Trophoblast cell (in vitro differentiated cells and primary cell): ENCODE measurements at places on chromosomes 7 and 10.

DNA sequence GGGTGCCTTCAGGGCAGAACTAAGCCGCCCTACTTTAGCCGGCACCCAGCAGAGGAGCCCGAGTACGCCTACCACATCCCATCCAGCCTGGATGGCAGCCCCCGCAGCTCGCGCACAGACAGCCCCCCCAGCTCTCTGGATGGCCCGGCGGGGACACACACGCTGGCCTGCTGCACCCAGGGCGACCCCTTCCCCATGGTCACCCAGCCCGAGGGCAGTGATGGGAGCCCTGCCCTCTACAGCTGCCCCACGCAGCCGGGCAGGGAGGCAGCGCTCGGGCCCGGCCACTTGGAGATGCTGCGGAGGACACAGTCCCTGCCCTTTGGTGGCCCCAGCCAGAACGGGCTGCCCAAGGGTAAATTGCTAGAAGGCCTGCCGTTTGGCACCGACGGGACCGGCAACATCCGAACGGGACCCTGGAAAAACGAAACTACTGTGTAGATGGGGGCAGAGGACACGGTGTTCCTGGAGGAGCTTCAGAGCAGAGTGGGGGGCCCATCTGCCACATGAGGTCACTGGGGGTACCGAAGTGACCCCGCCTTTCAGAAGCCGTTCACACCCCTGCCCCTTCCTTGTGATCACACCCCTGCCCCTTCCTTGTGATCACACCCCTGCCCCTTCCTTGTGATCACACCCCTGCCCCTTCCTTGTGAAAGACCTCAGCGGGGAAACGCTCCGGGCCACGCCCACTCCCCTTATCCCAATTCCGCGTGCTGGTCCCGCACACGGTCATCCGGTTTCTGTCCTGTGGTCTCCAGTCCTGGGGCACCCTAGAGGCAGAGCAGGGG, 30.8 kb upstream of the KNDC1 start:
- no peaks in the 10 kb centered on the region for H3K4me1 ChIP-seq
- H3K36me3 ChIP-seq, result no peaks in the 10 kb centered on the region
- no peak for DNase-seq
- no peak overlapping the region for H3K4me3 ChIP-seq
- no peaks in the 10 kb centered on the region for H3K27me3 ChIP-seq
- H3K27ac ChIP-seq, result no peak overlapping the region

- peaks cover 9% of the 10 kb centered on the region for H3K4me1 ChIP-seq
- H3K27ac ChIP-seq, result peak overlapping the region; percentile 21
- no peaks in the 10 kb centered on the region for H3K36me3 ChIP-seq
- DNase-seq, result peak; percentile 95
Measured at GRCh38 chr7:77308792-77309191, 107.4 kb downstream of the GSAP start.

DNA sequence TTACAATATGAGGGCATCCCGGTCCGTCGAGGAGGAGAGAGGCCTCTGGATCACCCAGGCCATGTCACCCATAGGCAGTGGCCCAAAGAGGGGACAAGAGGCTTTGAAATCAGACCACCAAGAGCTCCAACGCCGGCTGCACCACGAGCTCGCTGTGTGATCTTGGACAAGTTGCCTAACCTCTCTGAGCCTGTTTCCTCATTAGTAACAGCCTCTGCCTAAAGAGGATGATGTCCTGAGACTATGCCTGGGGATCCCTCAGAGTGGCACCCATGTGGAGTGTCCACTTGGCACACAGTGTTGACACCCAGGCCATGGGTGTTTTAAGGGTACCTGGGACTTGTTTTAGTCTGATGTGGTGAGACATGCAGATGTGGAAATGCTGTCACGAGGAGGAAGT, 50.8 kb downstream of the MICALL2 start:
- H3K36me3 ChIP-seq, result no peaks in the 10 kb centered on the region
- DNase-seq, result no peak
- peaks cover 10% of the 10 kb centered on the region for H3K27me3 ChIP-seq
- H3K27ac ChIP-seq, result no peak overlapping the region
- H3K4me3 ChIP-seq, result no peak overlapping the region
- no peaks in the 10 kb centered on the region for H3K4me1 ChIP-seq

DNA sequence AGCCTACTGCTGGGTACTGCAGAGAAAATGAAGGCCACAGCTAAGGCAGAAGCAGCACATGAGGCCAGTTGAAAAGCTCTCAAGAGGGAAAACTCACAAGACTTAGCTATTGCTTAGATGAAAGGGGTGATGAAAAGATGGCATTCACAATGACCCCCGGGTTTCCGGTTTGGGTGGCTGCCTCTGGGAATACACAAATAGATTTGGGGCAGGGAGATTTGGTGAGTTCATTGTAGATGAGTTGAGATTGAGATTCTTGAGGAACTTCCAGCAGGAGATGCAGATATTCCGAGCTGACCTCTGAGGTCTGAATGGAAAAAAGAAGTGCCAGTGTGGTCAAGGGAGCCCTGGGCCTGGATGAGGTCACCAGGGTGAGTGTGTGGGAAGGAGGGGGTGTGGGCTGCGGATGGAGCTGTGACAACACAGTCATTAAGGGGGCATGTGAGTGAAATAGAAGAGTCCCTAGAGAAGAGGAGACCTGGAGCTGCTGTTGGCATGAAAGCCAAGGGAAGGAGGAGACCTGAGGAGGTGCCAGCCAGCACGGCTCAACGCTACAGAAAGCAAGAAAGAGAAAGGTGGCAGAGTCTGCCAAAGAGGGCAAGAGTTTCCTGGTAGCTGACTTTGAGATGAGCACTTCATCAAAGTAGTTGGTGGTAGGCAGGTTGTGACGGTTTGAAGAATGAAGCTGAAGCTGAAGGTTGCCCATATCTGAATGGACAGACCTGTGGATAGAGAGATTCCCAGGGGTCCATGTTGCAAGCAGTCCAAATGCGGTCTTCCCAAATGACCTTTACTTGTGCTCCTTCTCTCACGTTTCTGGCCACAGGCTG, 43.7 kb downstream of the HIF1AN start:
- no peaks in the 10 kb centered on the region for H3K36me3 ChIP-seq
- no peaks in the 10 kb centered on the region for H3K4me1 ChIP-seq
- H3K4me3 ChIP-seq, result no peak overlapping the region
- no peak overlapping the region for H3K27ac ChIP-seq
- DNase-seq, result no peak
- no peaks in the 10 kb centered on the region for H3K27me3 ChIP-seq

GRCh38 chr7:48049850-48050249, 14.5 kb downstream of the C7orf57 start:
- H3K4me3 ChIP-seq, result no peak overlapping the region
- no peak for DNase-seq
- no peak overlapping the region for H3K27ac ChIP-seq
- no peaks in the 10 kb centered on the region for H3K27me3 ChIP-seq
- H3K4me1 ChIP-seq, result peaks cover 2% of the 10 kb centered on the region

- no peaks in the 10 kb centered on the region for H3K36me3 ChIP-seq
- H3K27ac ChIP-seq, result no peak overlapping the region
- no peak for DNase-seq
- H3K27me3 ChIP-seq, result no peaks in the 10 kb centered on the region
Measured at GRCh38 chr7:105872491-105872890, 3.9 kb downstream of the ATXN7L1 start.

DNA sequence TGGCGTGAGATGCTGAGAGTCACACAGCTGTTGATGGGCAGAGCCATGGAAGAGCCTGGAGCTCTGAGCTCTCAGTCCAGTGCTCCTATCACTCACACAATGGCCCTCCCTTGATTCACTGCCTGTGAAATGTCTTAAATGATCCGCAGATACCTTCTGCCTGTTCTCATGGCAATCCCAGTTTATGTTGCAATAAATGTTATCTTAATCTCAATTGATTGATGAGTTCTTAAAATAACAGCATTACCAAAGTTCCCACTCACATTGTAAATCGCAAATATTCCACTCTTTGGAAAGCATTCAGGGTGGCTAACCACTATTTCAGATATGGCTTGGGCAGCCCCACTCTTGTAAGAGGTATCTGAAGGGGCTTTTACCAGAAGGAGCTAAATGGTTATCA, 865.5 kb downstream of the LRMDA start:
- peak overlapping the region; percentile 16 for H3K27ac ChIP-seq
- no peak for DNase-seq
- H3K4me1 ChIP-seq, result peaks cover 2% of the 10 kb centered on the region
- no peaks in the 10 kb centered on the region for H3K36me3 ChIP-seq
- H3K4me3 ChIP-seq, result no peak overlapping the region

DNA sequence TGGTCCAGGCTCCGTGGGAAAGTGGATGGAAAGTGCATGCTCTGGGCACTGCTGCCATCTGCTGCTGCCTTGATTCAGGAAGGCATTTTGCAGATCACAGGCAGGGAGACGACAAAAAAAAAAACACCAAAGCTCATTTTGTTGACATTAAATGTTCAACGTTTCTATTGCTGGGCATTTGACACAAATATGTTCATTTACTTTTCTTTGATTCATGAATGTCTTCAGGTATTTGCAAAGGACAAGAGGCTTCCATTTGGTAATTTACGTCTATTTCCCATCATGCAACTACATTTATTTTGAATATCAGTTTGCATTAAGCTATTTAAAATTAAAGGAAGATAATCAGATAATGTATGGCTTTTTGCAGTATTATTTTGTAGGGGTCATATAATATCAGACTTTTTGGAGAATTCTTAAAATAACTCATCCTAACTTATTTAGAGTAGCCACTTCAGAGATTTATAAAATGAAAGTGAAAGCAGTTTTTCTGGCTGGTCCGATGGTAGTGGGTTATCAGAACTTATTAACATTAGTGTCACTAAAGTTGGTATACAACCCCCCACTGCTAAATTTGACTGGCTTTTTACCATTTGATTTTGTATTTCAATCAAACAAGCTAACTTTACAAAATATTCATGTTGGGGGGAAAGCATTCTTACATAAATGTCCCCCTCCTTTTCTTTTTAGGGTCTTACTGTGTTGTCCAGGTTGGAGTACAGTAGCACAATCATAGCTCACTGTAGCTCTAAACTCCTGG, 65.3 kb downstream of the PDIA4 start:
- H3K36me3 ChIP-seq, result no peaks in the 10 kb centered on the region
- no peaks in the 10 kb centered on the region for H3K27me3 ChIP-seq
- DNase-seq, result peak; percentile 62
- no peak overlapping the region for H3K27ac ChIP-seq
- peaks cover 6% of the 10 kb centered on the region for H3K4me1 ChIP-seq

- H3K27ac ChIP-seq, result no peak overlapping the region
- no peaks in the 10 kb centered on the region for H3K27me3 ChIP-seq
- H3K4me3 ChIP-seq, result no peak overlapping the region
Measured at GRCh38 chr7:134084488-134085144, 42.5 kb upstream of the LRGUK start.

DNA sequence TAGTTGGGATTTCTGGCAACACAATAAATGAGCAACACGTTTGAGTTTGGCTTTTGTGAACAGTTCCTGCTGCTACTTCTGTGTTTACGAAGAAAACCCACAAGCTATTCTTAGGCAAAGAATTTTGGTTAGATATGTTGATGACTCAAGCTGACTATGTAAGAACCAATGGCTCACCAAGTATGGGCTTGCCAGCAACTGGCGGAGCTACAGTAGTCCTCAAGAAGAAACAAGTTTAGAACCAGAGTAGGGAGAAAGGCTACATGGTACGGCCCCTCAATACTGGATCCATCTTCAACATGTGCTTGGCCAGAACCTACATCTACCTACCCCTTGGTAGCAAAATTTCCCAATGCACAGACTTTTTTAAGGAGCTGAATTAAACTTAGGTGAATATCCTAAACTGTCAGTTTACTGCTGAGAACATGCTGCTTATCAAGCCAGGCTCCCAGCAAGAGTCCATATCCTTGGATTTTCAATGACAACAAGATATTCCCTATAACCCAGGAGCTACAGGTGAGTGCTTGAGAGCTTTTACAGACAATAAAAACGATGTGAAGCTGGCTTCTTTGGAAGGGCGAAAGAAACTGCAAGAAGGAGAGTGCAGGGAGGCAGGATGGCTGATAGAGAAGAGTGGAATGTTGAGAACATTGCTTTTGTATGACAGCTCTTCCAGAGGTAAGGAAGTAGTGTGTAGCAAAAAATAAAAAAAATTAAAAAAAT, 74.3 kb upstream of the ASAH2 start:
- peak; percentile 70 for DNase-seq
- H3K27me3 ChIP-seq, result no peaks in the 10 kb centered on the region
- H3K4me1 ChIP-seq, result no peaks in the 10 kb centered on the region
- H3K4me3 ChIP-seq, result no peak overlapping the region
- no peak overlapping the region for H3K27ac ChIP-seq

DNA sequence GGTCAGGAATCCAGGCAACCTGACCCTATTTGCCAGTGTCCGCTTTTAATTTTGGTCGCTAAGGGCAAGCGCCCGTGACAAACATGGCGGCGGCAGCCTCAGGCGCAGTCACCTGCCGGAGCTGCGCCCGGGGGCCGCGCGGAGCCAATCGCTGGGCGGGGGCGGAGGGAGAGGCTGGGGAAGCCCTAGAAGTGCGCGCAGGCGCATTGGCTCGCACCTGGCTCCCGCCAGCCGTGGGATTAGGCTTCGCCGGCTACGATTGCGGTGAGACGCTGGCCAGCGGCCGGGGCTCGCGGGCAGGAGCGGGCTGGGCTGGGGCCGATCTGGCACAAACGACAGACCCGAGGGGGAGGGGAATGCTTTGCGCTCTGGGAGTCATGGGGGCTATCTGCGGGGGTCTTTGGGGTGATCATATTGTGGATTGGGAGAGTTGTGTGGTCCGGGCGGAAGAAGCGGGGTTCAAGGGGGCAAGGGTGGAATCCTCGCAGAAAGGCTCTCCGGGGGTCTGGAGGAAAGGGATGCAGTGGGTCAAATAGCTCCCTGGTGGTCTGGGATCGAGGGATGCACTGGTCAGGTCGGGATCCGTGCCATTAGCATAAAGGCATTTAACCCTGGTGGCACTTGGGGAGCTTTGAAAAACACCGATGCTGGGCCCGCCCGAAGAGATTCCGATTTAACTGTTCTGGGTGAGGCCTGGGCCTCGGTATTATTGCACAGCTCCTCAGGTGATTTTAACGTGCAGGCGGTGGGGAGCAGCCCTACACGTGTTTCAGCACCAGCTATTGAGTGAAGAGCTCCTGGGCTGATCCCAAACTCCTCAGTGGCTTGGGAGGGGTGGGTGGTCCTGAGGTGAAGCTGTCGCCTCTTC, 10.1 kb upstream of the C10orf95 start:
- peak overlapping the region; percentile 2 for H3K27ac ChIP-seq
- no peaks in the 10 kb centered on the region for H3K36me3 ChIP-seq
- peak overlapping the region; percentile 50 for H3K4me3 ChIP-seq
- H3K4me1 ChIP-seq, result peaks cover 19% of the 10 kb centered on the region
- no peaks in the 10 kb centered on the region for H3K27me3 ChIP-seq

DNA sequence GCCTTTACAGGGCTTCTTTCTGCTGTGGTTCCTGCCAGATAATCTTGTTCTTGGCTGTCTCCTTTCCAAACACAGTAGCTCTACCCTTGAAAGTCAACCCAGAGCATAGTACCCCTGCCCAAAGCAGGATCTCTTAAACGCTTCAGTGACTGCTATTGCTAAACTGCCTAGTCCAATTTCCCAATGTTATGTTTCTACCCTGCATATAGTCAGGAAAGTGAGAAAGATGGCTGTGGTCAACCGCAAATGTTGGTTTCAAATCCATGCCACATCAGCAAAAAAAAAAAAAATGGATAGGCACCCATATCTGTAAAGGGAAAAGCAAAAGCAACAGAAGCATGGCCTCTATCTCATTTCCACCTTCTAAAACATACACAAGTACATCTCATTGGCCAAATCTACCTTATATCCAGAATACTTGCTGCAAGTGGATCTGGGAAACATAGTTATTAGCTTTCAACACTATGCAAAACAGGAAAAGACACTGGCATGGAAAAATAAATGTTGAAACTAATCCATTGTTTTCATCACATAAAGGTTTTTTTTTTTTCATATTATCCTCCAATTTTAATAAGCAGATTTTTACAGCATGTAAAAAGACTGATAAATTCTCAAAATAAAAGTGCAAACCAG, 59.8 kb downstream of the DNAJC1 start:
- H3K4me3 ChIP-seq, result no peak overlapping the region
- H3K27ac ChIP-seq, result no peak overlapping the region
- no peaks in the 10 kb centered on the region for H3K4me1 ChIP-seq
